ENCODE measurements at places on chromosomes 4 and X. TPM values are rescaled to one million over a fixed set of nuclear protein-coding genes. Genes with fewer than 3 reads are reported as not detected.

- H3K27me3 ChIP-seq, result no peaks in the 10 kb centered on the region
- no peak for DNase-seq
- H3K4me1 ChIP-seq, result no peaks in the 10 kb centered on the region
- H3K4me3 ChIP-seq, result no peak overlapping the region
- H3K27ac ChIP-seq, result no peak overlapping the region
These were observed 43.2 kb downstream of the PGRMC2 start for GRCh38 chr4:128244379-128244778.

DNA sequence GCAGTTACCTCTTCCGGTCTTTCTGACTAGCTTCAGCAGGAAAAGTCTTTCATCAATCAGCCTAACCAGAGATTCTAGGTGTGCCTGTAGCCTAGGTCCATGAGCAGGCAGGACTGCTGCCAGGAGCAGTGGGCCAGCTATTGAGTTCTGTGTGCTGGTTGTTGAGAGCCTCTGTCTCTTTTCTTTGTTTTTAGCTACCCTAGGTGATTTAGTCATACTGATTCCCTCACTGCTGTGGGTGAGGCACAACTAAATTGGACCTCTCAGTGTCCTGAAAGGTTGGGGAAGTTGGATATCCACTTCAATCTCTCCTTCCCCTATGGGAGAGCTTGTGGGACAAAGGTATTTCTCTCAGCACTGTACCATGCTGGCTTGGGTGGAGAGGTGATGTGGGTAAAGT lies 354.9 kb downstream of the GPAT3 start:
- H3K27me3 ChIP-seq, result no peaks in the 10 kb centered on the region
- H3K27ac ChIP-seq, result no peak overlapping the region
- no peaks in the 10 kb centered on the region for H3K36me3 ChIP-seq
- H3K4me1 ChIP-seq, result no peaks in the 10 kb centered on the region

The HTRA3 gene
- total RNA-seq, result 2.9 TPM

DNA sequence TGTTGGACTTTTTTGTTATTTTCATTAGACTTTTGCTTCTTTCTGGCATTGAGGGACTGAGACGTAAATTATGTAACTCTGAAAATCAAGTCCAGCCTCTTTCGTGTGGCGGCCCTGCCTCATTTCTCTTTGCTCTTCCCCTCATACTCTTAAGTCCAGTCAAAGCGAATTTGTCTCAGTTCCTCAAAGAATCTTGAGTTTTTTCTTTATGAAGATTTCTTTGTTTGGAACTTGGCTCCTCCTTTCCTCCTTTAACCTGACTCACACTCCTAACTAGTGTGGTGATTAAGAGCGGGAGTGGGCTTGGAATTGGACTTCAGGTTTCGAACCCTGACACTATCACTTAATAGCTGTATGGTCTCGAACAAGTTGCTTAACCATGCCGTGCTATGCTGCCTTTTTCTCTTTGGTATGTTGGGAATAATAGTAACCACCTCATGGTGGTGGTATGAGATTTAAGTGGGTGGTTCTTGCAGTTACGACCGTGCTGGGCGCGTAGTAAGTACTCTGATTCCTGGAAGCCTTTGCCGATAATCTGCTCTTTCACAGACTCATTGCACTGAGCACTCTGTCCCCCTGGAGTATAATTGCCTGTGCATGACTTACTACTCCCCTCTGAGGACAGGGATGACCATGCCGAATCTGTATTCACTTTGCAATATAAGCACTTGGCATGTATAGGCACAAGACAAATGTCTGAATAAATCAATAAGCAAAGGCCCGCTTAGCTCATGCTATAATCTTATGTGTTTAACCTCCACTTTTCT lies 19.1 kb downstream of the FNIP2 start:
- no peaks in the 10 kb centered on the region for H3K36me3 ChIP-seq
- H3K27me3 ChIP-seq, result no peaks in the 10 kb centered on the region
- no peak for DNase-seq
- no peaks in the 10 kb centered on the region for H3K4me1 ChIP-seq
- H3K27ac ChIP-seq, result no peak overlapping the region

- no peaks in the 10 kb centered on the region for H3K36me3 ChIP-seq
- no peaks in the 10 kb centered on the region for H3K27me3 ChIP-seq
- no peak overlapping the region for H3K4me3 ChIP-seq
- no peak for DNase-seq
- H3K27ac ChIP-seq, result no peak overlapping the region
- peaks cover 3% of the 10 kb centered on the region for H3K4me1 ChIP-seq
These were observed 9.3 kb downstream of the TKTL1 start for GRCh38 chrX:154304846-154305245.

- DNase-seq, result no peak
- no peak overlapping the region for H3K4me3 ChIP-seq
- H3K36me3 ChIP-seq, result no peaks in the 10 kb centered on the region
- H3K27me3 ChIP-seq, result no peaks in the 10 kb centered on the region
- H3K4me1 ChIP-seq, result no peaks in the 10 kb centered on the region
These were observed 18.7 kb downstream of the SLC25A43 start for GRCh38 chrX:119417842-119418241.

The TMEM271 gene
- not detected for total RNA-seq

GRCh38 chrX:43880425-43880824 lies 1.8 kb downstream of the MAOB start:
- peaks cover 6% of the 10 kb centered on the region for H3K27me3 ChIP-seq
- no peaks in the 10 kb centered on the region for H3K36me3 ChIP-seq
- no peak for DNase-seq
- H3K4me3 ChIP-seq, result no peak overlapping the region
- H3K27ac ChIP-seq, result no peak overlapping the region
- H3K4me1 ChIP-seq, result no peaks in the 10 kb centered on the region

GRCh38 chr4:118177126-118177525 lies 142.8 kb downstream of the NDST3 start:
- H3K27ac ChIP-seq, result no peak overlapping the region
- H3K27me3 ChIP-seq, result no peaks in the 10 kb centered on the region
- no peak overlapping the region for H3K4me3 ChIP-seq
- DNase-seq, result no peak
- H3K36me3 ChIP-seq, result no peaks in the 10 kb centered on the region
- no peaks in the 10 kb centered on the region for H3K4me1 ChIP-seq

- no peak overlapping the region for H3K4me3 ChIP-seq
- H3K27ac ChIP-seq, result no peak overlapping the region
- no peaks in the 10 kb centered on the region for H3K27me3 ChIP-seq
- no peak for DNase-seq
These were observed 143.5 kb downstream of the MGST2 start for GRCh38 chr4:139808808-139809756.

The CPZ gene
- 28.8 TPM for total RNA-seq

The SOD3 gene
- 5.5 TPM for total RNA-seq

The SYTL4 gene
- total RNA-seq, result 0.11 TPM

Data from H1 (cell line).